NCI-H1436 treated with DMSO at 0.1 percent for 48 hours (cell line): ENCODE measurements at places on chromosomes 5 and 9.

GRCh38 chr5:64347309-64347708 lies 158.5 kb upstream of the RGS7BP start:
- DNase-seq, result no peak

GRCh38 chr5:94910721-94911120 lies 292.3 kb downstream of the SLF1 start:
- no peak for DNase-seq

DNA sequence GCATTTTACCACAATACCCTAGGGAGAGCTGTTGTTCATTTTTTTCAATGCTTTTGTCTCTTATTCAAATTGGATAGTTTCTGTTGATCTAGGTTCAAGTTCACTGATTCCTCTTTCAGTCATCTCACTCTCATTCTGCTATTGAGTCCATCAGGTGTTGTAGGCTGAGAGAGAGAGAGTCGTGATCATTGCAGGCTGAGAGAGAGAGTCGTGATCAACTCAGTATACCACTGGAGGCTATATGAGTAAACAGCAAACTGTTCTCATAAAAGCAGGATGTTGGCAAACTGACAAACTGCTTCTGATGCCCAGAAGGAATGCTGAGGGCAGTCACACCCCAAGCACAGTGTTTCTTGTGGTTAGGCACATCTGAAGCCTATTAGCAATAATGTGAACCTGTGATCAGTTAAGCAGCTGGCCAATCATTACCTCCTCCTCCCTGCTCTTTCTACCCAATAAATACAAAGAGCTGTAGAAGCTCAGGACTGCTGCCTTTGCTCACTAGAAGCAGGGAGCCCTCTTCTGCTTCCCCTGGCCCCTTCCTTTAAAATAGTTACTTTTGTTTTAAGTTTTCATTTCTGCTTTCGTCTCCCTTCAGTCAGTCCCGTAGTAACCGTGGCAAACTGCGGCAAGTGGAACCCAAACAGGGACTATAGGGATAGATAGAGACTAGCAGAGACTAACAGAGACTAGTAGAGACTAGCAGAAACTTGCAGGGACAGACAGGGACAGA lies 476.1 kb upstream of the ACO1 start:
- no peak for DNase-seq

GRCh38 chr5:1168796-1169195 lies 32.6 kb upstream of the SLC6A19 start:
- no peak for DNase-seq

GRCh38 chr5:159091065-159091464 lies 8.7 kb downstream of the EBF1 start:
- no peak for DNase-seq

GRCh38 chr9:122212473-122213004 lies 16.2 kb downstream of the LHX6 start:
- DNase-seq, result no peak

- DNase-seq, result no peak
These were observed 123.1 kb upstream of the PJA2 start for GRCh38 chr5:109532773-109533364.
